ENCODE measurements at places on chromosomes 2 and 18. TPM values are rescaled to one million over a fixed set of nuclear protein-coding genes. Genes with fewer than 3 reads are reported as not detected.

The TMEM150A gene
- total RNA-seq: 13.6 TPM

The POTEF gene
- total RNA-seq: not detected

DNA sequence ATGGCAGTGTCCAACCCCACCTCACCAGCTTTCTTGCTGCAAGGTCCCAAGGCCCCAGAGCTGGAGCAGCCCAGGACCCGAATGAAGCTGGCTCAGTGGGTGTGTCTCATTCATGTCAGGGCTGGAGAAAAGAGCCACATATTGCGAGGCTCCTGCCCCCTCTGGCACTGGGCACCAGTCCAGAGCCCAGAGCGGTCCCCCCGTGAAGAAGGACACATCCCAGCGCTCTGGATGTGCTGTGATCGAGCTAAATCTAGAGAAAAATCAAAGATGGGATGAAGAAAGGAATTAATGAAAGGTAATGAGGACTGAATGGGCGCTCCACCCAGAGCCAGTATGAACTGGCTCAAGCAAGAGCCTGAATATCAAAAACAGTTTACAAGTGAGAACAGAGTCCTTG lies 13.3 kb upstream of the MPV17 start:
- no peak for DNase-seq

DNA sequence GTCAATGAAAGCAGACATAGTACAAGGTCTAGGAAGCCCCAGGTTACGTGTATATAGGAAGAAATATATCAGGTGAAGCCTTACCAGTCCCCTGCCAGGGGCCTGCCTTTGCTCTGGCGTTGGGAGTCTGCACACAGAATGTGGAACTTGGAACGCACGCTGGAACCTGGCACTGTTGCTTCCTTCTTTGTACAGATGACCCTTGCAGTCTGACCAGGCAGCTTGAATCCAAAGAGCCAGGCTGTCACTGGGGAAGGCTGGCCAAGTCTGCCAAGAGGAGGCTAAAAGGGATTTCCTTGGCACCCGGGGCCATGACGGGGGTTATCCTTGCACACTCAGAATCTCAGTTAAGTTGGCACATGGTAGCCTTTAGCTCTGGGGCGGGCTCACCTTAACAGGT lies 39.5 kb downstream of the TMEM247 start:
- DNase-seq: no peak

The LONRF2 gene
- total RNA-seq: 0.17 TPM

DNA sequence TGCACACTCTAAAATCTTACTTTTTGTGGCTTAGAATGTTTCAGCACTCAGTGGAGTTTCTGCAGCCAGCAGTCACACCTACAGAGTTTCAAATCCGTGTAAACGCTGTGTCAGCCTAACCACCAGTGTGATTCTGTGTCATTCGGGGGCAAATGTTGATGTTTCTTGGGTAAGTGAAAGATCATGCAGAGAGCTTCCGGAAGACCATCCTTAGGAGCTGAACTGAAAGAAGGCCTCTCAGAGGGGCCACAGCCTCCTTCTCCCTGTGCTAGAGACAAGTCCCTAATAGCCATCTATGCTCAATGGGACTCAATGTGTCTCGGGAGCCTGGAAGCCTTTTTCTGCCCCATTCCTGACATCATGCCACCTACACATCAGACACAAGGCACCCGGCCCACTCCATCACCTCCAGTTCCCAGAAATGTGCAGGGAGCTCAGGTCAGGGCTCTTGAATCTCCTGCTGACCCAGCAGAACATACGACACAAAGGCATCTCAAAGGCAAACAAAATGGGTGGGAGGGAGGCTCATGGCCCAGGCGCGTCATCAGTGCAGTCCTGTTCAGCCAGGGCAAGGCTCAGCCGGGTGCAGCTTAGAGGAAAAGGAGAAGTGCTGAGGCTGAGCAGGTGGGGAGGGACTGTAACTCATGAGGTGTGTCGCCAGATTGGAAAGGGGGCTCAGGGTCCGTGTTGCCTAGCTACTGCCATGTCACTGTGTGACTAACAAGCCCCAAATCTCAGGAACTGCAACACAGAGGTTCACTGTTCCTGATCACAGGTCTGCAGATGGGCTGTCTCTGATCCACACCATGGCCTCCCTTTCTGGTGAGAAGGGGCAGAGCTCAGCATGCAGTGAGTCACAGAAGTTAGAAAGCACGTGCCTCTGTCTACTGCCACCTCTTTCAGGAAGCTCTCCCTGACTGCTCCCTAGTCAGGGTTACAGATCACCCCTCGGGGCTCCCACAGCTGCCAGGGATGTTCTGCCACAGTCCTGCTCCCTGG lies 82.0 kb downstream of the SMAD7 start:
- no peak for DNase-seq

DNA sequence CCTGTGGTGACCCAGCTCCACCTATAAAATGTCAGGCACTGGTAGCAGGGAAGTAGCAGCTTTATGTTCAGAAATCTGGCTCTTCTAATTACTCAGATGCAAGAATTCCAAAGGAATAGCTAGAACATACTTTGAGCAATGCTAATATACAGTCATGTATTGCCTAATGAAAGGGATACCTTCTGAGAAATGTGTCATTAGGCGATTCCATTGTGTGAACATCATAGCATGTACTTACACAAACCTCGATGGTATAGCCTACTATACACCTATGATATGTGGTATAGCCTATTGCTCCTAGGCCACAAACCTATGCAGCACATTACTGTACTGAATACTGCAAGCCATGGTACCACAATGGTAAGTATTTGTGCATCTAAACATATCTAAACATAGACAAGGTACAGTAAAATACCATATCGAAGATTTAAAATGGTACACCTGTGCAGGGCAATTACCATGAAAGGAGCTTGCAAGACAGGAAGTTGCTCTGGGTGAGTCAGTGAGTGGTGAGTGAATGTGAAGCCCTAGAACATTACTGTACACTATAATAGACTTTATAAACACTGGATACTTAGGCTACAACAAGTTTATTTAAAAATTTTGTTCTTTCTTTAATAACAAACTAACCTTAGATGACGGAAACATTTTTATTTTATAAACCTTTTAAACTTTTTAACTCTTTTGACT lies 50.3 kb upstream of the ETAA1 start:
- peak; percentile 52 for DNase-seq

The SLC35F5 gene
- total RNA-seq: 381 TPM

The NR4A2 gene
- total RNA-seq: not detected

The POTEJ gene
- not detected for total RNA-seq

The CNGA3 gene
- not detected for total RNA-seq

The GLI2 gene
- total RNA-seq: 0.45 TPM

All from renal cortical epithelial cell (primary cell).